ENCODE measurements at places on chromosomes 5 and 9. TPM values are rescaled to one million over a fixed set of nuclear protein-coding genes. Genes with fewer than 3 reads are reported as not detected.

SV2C gene
- 0.13 TPM for total RNA-seq

PCDHGA8 gene
- total RNA-seq, result not detected

- no peak overlapping the region for H3K4me3 ChIP-seq
- H3K36me3 ChIP-seq, result peaks cover 93% of the 10 kb centered on the region
- H3K4me1 ChIP-seq, result no peaks in the 10 kb centered on the region
- no peak overlapping the region for H3K27ac ChIP-seq
- ATAC-seq, result no peak
- peaks cover 28% of the 10 kb centered on the region for H3K27me3 ChIP-seq
Measured at GRCh38 chr9:132596200-132596599, 13.8 kb downstream of the BARHL1 start.

ENTPD2 gene
- 0.39 TPM for total RNA-seq

DNA sequence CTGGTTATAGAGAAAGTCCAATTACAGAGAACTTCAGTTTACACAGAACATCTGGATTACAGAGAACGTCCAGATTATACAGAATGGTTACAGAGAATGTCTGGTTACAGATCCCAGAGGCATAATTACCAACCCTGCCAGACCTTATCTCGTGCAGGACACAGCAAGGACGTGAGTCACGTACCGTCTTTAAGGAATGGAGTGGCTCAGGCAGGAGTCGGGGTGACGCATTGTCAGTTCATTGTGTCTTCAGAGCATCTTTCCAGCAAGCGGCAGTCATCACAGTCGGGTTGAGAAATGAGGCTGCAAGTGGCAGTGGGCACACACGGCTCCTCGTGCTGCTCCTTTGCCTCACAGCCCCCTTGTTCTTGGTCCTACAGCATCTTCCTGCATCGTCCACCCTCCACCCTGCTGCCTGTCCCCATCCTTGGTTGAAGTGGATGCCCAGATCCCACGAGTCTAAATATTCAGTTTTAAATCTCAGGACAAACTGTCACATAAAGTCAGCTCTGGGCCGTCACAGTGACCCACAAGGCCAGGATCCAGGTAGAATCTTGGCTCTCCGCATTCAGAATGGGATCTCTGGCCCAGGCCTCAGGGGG is 30.0 kb upstream of the SLC6A19 start:
- no peak for ATAC-seq
- no peak overlapping the region for H3K27ac ChIP-seq
- no peaks in the 10 kb centered on the region for H3K36me3 ChIP-seq
- no peak overlapping the region for H3K4me3 ChIP-seq

- H3K36me3 ChIP-seq, result peaks cover 33% of the 10 kb centered on the region
- no peak overlapping the region for H3K4me3 ChIP-seq
- H3K27ac ChIP-seq, result no peak overlapping the region
- ATAC-seq, result no peak
Measured at GRCh38 chr9:78261403-78262001, 25.6 kb downstream of the CEP78 start.

GRCh38 chr5:125530833-125531615 is 784.6 kb upstream of the ZNF608 start:
- H3K36me3 ChIP-seq, result no peaks in the 10 kb centered on the region
- H3K27ac ChIP-seq, result no peak overlapping the region
- H3K4me3 ChIP-seq, result no peak overlapping the region

TMEM8B gene
- 2.4 TPM for total RNA-seq

GRCh38 chr5:7805379-7805778 is 45.6 kb downstream of the CFAP90 start:
- H3K36me3 ChIP-seq, result no peaks in the 10 kb centered on the region
- H3K27ac ChIP-seq, result no peak overlapping the region
- no peak for ATAC-seq
- H3K27me3 ChIP-seq, result peaks cover 22% of the 10 kb centered on the region
- no peak overlapping the region for H3K4me3 ChIP-seq
- no peaks in the 10 kb centered on the region for H3K4me1 ChIP-seq

DNA sequence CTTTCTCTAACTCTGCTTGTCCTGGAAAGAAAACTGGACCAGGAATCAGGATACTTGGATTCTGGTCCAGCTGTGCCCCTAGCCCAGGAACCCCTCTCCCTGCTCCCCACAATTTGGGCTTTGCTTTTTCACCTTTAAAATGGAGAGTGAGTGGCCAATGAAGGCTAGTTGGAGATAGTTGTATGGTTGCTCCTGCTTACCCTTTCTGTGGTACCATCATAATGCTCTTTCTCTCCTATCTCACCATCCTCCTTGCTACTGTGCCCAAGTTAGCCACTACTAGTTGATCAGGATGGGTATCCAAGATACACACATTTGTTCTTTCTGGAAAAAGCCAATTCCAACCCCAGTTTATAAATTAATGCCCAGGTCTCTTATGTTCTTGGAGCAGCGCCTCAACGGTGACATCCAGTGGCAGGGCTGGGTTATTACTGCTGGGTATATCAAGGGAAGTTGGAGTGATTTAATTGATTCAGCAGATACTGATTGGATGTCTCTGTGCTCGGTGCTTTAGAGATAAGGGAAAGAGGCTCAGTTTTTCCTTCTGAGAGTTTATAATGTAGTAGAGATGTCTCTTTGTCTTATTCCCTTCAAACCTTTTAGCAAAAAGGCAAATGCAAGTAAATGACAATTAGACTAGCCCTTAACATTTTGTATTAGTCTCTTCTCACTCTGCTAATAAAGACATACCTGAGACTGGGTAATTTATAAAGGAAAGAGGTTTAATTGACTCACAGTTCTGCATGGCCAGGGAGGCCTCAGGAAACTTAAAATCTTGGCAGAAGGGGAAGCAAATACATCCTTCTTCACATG is 38.5 kb downstream of the FAXDC2 start:
- H3K36me3 ChIP-seq, result peaks cover 97% of the 10 kb centered on the region
- H3K27ac ChIP-seq, result peak overlapping the region; percentile 1
- peaks cover 14% of the 10 kb centered on the region for H3K4me1 ChIP-seq
- H3K27me3 ChIP-seq, result no peaks in the 10 kb centered on the region
- ATAC-seq, result peak; percentile 65

FOXD4 gene
- total RNA-seq, result 0.24 TPM

DNA sequence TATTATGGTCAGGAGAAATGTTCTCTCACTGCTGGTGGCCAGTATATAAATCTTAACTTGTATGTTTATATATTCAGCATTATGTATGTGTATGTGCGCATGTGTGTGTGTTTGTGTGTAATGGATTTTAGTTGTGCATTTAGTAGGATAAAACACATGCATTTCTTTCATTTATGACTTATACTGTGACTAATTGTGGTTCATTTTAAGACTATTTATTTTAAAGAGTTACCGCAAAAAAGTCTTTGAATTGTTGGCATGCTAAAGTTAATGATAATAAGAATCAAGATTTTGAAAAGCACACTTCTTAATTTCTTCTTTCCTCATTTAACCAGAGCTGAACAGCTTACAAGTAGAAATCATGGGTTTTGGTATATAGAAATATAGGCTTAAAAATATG is 60.9 kb downstream of the RAI14 start:
- H3K27me3 ChIP-seq, result no peaks in the 10 kb centered on the region
- ATAC-seq, result no peak
- no peak overlapping the region for H3K4me3 ChIP-seq
- no peak overlapping the region for H3K27ac ChIP-seq

- H3K27me3 ChIP-seq, result no peaks in the 10 kb centered on the region
- no peak overlapping the region for H3K27ac ChIP-seq
- H3K36me3 ChIP-seq, result no peaks in the 10 kb centered on the region
- no peak overlapping the region for H3K4me3 ChIP-seq
Measured at GRCh38 chr9:26502311-26502710, 390.3 kb downstream of the CAAP1 start.

DNA sequence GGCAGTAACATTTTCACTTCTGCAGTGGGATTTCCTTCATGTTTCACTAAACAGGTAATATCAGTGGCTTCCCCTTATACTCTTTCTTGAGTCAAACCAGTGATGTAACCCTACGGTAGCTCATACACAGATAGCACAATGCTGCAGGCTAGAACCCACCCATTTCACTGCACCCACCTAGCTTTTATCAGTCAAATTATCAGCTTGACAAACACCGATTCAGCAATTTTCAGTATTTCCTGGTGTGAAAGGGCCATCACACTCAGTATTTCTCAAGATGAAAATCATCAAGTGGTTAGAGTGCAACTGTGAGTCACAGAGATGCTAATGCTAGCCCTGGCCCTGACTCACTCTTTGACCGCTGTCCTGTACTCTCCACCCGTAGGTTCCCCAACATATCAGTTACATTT is 242.3 kb upstream of the PTGER4 start:
- H3K27ac ChIP-seq, result peak overlapping the region; percentile 88
- H3K4me1 ChIP-seq, result peaks cover 65% of the 10 kb centered on the region
- no peaks in the 10 kb centered on the region for H3K27me3 ChIP-seq
- peaks cover 4% of the 10 kb centered on the region for H3K36me3 ChIP-seq
- peak overlapping the region; percentile 75 for H3K4me3 ChIP-seq

DDX4 gene
- not detected for total RNA-seq

DNA sequence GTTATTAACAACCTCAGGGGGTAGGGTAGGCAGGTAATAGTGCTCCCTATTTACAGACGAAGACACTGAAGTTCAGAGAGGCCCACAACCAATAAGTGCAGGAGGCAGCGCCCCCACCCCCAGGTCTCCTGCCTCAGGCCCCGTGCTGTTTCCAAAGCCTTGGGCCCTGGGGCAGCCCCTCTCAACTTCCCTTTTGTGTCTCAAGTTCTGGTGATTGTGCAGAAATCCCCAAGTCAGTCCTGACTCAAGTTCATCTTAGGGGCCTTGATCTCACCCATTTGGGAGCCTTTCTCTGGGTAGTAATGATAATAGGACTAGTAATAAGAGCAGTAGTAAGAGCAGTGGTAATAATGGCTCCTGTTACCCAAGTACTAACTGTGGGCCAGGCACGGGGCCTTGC is 35.5 kb upstream of the ASS1 start:
- ATAC-seq, result peak; percentile 9
- no peak overlapping the region for H3K27ac ChIP-seq
- H3K4me3 ChIP-seq, result no peak overlapping the region
- peaks cover 3% of the 10 kb centered on the region for H3K27me3 ChIP-seq
- no peaks in the 10 kb centered on the region for H3K36me3 ChIP-seq

DNA sequence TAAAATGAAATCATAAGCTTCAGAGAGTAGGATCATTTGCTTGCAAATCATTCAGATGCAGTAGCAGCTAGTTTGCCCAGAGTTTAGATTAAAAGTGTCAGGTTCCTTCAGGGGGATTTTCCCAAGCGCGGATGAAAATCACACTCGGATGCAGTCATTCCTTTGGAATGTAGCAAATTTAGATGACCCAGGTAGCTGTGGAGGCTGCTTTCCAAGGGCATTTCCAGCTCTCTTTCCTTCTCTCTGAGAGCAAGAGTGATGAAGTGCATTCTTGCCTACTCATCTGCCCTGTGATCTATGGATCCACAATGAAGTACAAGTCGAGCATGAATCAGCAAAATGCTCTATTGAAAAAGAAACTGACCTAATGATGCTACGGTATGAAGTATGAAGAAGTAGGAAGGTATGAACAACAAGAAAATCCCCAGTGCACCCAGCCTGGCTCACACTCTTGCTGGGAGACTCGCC is 200.2 kb downstream of the PLK2 start:
- no peak for ATAC-seq
- H3K36me3 ChIP-seq, result no peaks in the 10 kb centered on the region
- H3K4me3 ChIP-seq, result no peak overlapping the region
- no peak overlapping the region for H3K27ac ChIP-seq

- no peaks in the 10 kb centered on the region for H3K36me3 ChIP-seq
- H3K4me3 ChIP-seq, result no peak overlapping the region
- peaks cover 14% of the 10 kb centered on the region for H3K27me3 ChIP-seq
- ATAC-seq, result no peak
- no peak overlapping the region for H3K27ac ChIP-seq
- no peaks in the 10 kb centered on the region for H3K4me1 ChIP-seq
Measured at GRCh38 chr5:176185133-176185733, 53.0 kb upstream of the SIMC1 start.

NIPBL gene
- 50.9 TPM for total RNA-seq

- H3K36me3 ChIP-seq, result no peaks in the 10 kb centered on the region
- no peaks in the 10 kb centered on the region for H3K4me1 ChIP-seq
- H3K27ac ChIP-seq, result no peak overlapping the region
- H3K27me3 ChIP-seq, result no peaks in the 10 kb centered on the region
- no peak for ATAC-seq
Measured at GRCh38 chr9:110812886-110813285, 144.3 kb downstream of the MUSK start.

PALM2AKAP2 gene
- total RNA-seq, result 3.5 TPM

SLC25A48 gene
- total RNA-seq, result not detected

DNA sequence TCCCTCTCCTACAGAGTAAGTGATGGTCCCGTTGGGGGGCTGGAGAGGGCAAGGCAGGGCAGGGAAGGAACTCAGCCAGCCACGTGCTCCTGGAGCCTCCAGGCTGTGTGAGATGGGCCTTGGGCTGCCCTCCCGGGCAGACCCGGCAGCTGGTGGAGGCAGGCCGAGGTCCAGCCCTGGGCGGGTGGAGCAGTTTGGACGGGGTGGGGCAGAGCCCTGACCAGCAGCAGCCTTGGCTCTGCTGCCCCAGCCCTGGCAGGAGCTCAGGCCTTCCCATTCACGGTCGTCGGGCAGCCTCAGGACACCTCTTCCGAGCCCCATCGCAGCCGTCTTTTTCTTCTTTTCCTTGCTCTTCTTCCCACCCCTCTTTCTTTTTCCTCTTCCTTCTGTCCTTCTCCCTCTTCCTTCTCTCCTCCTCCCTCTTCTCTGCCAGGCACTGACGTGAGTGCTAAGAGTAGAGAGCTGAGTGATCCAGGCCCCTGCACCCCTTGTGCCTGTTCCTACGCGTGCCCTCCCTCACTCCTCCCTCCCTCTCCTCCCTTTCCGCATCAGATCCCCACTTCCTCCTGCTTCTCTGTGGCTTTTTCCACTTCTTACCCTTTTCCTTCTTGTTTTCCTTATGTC is 42.8 kb downstream of the AMBP start:
- no peaks in the 10 kb centered on the region for H3K27me3 ChIP-seq
- ATAC-seq, result no peak
- H3K4me3 ChIP-seq, result no peak overlapping the region
- no peaks in the 10 kb centered on the region for H3K36me3 ChIP-seq

ABL1 gene
- 19.5 TPM for total RNA-seq

DNA sequence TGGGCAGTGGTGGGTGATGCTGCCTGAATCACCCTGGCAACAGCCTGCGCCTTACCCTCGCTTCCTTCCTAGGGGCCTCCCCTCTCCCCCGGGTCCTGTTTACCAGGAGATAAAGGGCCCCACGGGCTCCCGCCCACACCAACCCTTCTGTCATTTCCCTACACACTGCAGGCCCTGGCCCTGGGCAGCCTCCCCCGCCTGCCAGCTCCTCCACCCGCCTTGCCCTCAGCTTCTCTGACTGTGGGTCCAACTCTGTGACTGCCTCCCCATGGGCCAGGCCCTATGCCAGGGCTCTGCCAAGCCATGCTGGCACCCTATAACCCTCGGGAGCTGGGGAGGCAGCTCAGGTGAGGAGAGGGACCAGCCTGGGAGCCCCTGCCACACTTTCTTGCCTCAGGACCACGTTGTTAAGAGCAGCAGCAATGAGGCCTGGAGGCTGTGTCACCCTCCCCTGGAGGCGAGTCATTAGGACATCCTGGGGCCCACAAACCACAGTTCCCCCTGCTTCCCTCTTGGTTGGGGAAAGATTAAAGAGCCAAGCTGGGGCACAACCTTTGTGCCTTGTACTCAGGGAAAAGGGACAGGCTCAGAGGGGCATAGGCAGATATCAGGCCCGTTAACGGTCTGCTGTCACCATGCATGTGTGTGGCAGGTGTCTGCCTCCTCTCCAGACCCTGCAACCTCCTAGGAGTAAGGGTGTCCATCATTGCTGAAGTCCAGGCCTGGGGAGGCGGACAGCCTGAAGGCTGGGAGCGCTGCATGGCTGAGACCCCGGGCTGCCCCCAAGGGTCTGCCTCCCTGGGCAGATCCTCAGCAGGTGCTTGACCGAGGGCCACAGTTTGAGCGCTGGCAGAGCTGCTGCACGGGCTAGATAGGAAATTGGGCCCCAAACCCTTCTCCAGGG is 2.8 kb downstream of the MGAT4B start:
- H3K27me3 ChIP-seq, result no peaks in the 10 kb centered on the region
- H3K36me3 ChIP-seq, result peaks cover 26% of the 10 kb centered on the region
- peaks cover 21% of the 10 kb centered on the region for H3K4me1 ChIP-seq
- peak; percentile 76 for ATAC-seq
- H3K4me3 ChIP-seq, result peak overlapping the region; percentile 88
- H3K27ac ChIP-seq, result peak overlapping the region; percentile 89

Data from activated T-helper 17 cell treated with anti-CD3 and anti-CD28 coated beads, Interleukin-2, amount 50 U/mL, for 72 hours (primary cell).